Fibroblast of villous mesenchyme (primary cell): ENCODE measurements at places on chromosomes 2 and 18. TPM values are rescaled to one million over a fixed set of nuclear protein-coding genes. Genes with fewer than 3 reads are reported as not detected.

The ZSCAN30 gene
- 17.4 and 21.6 TPM in 2 replicates for total RNA-seq

The TMEM169 gene
- total RNA-seq = 0.32 and 0.43 TPM in 2 replicates

- DNase-seq = no peak
Measured at GRCh38 chr18:55326134-55326533, 261.9 kb downstream of the TCF4 start.

GRCh38 chr18:5890331-5891183 is 4.8 kb downstream of the TMEM200C start:
- DNase-seq = no peak

- peak; percentile 38 for DNase-seq
Measured at GRCh38 chr2:45765007-45765727, 113.7 kb downstream of the PRKCE start.

DNA sequence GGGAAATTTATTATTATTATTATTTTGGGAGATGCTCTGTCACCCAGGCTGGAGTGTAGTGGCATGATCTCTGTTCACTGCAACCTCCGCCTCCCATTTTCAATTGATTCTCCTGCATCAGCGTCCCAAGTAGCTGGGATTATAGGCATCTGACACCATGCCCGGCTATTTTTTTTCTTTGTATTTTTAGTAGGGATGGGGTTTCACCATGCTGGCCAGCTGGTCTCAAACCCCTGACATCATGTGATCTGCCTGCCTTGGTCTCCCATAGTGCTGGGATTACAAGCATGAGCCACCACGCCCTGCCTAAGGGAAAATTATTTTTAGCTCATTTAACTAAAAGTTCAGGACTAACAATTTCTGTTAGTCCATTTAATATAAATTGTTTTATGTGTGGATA is 109.2 kb upstream of the SESTD1 start:
- no peak for DNase-seq
